Cardiac septum (tissue), 1 donor: ENCODE measurements at places on chromosomes 1 and 21. TPM values are rescaled to one million over a fixed set of nuclear protein-coding genes. Genes with fewer than 3 reads are reported as not detected.
A peak's percentile ranks its signal among the peaks of the same experiment; 100 is the strongest.

Gene CRYAA
- not detected for total RNA-seq

DNA sequence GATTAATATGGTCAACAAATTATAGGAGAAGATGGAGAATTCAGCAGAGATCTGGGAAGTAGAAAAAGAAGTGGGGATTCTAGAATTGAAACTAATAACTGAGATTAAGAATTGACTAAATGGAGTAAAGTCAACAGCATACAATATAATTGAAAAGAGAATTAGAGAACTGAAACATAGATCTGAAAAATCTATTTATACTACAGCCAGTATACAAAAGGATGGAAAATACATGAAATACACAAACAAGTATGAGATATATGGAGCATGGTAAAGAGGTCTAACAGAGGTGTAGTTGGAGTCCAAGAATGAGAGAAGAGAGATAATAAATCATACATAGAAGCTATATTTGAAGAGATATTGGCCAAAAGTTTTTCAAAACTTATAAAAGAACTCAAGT is 235.2 kb downstream of the FGGY start:
- DNase-seq: no peak

DNA sequence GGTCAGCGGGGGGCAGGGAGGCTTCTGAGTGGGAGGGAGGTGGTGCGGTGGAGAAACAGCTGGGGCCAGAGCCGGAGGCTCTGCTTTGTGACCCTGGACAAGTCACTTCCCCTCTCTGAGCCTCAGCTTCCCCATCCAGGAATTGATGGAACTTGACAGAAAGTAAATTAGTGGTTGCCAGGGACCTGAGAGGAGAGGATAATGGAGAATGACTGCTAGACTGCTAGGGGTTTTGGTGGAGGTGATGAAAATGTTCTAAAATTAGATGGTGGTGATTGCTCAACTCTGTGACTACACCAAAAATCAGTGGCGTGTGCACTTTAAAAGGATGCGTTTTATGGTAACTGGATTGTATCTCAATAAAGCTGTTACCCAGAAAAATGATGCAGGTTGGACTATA is 100.9 kb downstream of the ARHGEF10L start:
- no peak for DNase-seq

- DNase-seq: no peak
Observed at GRCh38 chr1:104733866-104734265, 984.2 kb downstream of the AMY1C start.

GRCh38 chr1:114648503-114648902 is 21.3 kb downstream of the DENND2C start:
- DNase-seq: no peak

DNA sequence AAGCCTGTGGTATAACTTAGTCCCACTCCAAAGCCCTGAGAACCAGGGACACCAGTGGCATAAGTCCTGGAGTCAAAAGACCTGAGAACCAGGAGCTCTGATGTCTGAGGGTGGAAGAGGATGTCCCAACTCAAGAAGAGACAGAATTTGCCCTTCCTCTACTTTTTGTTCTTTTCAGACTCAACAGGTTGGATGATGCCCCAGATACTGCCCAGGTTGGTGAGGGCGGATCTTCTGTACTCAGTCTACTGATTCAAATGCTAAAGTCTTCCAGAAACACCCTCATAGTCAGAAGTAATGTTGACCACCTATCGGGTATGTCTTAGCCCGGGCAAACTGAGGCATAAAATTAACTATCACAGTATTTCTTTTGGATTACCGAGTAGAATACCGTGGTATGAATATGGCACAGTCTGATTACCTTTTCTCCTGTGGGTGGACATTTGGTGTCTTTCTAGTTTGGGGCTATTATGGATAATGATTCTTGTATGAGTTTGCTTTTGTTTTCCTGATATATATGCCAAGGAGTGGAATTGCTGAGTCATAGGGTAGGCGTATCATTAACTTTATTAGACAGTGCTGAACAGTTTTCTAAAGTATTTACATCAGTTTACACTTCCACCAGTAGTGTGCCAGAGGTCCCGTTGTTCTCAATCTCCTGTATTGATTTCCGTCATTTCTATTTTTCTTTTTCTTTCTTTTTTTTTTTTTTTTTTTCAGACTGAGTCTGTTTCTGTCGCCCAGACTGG is 3.2 kb upstream of the CHAF1B start:
- no peak for DNase-seq

- peak; percentile 77 for DNase-seq
Observed at GRCh38 chr1:167555971-167556714, 2.6 kb upstream of the CREG1 start.

Gene TNFRSF18
- total RNA-seq: 0.19 TPM

- DNase-seq: no peak
Observed at GRCh38 chr1:215612391-215612790, 45.3 kb downstream of the KCTD3 start.

Gene GREM2
- total RNA-seq: not detected

- DNase-seq: no peak
Observed at GRCh38 chr1:171984850-171985485, 143.7 kb downstream of the DNM3 start.

Gene OR10Z1
- not detected for total RNA-seq

Gene RNU1-2
- total RNA-seq: 6,195 TPM

Gene ANKRD45
- total RNA-seq: 0.32 TPM

DNA sequence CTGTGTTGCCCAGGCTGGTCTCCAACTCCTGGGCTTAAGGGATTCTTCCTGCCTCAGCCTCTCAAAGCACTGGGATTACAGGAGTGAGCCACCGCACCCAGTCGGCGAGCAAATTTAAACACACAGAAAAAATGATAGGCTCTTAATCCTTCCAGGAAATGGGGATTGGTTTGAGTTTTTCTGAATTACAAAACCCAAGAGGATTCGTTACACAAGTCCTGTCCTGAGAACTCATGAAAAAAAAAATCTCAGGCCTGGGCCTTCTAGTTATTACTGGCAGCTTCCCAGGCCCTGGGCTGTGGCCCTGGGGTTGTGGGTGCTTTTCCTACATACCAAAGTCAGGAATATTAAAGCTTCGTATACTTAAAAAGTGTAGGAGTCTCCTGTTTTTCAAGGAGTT is 6.3 kb upstream of the IFNGR2 start:
- no peak for DNase-seq

Gene LCE1F
- not detected for total RNA-seq

DNA sequence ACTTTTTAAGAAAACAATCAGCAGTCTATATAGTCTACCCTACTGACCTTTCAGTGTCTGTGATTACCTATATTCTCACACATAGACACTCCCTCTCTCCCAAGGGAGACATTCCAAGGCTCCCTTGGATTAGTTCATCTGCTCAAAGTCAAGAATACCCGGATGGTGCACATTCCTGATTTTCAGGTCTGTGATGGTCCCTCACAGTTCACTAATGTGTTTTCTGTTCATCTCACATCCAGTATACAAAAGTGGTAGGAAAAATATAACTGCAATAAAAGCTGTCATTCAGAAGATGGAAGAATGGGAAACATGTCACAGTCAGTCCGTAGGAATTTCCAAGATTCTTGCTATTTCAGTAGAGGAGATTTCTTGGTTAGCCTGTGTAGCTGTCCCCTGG is 224.1 kb upstream of the CACYBP start:
- DNase-seq: no peak

DNA sequence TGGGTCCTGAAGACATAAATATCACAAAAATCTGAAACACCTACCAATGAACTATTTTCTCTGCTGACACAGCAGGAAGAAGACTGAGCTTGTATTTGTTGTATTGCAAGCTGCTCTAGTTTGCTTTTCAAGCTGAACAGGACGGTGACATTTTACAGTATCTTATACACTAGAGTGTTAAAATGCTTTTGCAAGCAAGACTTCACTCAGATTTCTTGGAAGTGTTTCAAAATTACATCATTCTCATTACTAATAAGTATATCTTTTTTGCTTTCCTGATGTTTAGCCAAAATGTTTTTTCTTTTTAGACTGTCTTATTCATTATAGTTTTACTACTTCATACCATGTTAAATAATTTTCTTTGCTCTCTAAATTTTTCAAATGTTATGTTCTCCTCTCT is 427.1 kb upstream of the CXADR start:
- DNase-seq: no peak

DNA sequence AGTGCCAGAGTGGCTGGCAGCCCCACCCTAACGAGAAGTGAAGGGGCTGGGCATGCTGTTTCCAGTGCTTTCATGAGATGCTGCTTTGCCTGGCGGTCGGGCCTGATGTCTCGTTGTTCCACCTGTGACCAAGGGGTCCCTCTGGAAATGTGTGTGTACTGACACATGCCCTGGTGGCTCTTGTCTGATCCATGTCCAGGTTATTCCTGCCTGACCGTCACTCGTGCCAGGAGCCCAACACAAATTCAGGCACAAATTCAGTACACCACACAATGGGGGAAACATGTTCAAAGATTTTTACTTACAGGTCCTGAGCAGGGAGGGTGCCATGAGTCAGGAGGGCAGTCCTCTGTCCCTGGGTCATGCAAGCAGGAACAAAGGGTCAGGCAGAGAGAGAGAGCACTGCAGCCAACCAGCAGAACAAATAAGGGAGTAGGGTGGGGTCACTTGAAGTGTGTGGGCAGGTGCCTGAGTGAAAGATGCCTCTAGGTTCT is 76.3 kb downstream of the ADARB1 start:
- peak; percentile 50 for DNase-seq

DNA sequence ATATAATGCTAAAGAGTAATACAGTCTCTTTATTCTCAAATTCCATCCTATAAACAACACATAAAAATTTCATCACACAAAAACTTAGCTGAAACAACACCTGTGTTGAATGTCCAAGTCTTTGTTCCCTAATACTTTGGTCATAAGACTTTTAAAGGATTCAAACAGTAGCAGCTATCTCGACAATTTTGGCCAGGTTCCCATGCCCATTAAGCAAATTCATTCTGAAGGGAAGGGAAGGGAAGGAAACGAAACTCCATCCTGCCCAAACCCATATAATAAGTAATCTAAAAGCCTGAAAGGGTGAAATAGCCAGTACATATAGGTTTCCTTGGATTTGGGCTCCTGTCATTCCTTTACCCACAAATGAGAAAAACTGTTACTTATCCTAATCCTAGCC is 7.5 kb downstream of the IVNS1ABP start:
- DNase-seq: no peak

DNA sequence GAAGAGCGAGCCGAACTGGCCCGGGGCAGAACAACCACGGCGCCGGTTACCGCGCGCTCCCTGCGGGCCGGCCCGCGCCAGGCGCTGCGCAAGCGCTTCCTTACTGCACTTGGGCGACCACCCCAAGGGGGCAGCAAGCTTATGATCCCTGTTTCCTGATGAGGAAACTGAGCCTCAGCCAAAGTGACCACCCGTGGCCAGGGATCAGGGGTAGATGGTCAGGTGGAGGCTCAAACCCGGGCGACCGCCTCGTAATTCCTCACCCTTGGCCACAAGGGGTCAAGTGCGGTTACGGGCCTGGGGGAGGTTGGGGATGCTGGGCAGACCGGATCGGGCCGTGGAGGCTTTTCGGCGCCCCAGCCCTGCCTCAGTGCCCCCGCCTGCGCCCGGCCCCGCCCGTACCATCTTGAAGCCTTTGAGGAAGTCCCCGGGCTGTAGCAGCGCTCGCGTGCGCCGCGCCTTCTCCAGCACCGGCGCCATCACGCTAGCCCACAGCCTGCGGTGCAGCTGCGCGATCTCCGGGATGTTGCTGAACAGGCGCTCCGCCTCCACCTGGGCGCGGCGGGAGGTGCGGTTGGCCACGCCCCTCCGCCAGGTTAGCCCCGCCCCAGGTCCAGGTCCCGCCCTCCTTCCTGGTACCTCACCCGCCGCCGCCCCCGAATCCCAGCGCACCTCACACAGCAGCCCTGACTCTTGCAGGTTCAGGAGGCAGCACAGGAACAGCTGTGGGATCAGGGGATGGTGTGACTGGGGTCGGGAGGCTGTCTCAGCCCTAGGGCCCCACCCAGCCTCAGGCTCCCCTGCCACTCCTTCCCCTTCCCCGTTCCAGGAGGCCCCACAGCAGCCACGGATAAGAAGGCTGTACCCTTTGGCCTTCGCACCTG is 5.4 kb upstream of the TNFRSF25 start:
- DNase-seq: no peak

Gene FCRL2
- not detected for total RNA-seq

Gene FAM72C
- total RNA-seq: not detected

DNA sequence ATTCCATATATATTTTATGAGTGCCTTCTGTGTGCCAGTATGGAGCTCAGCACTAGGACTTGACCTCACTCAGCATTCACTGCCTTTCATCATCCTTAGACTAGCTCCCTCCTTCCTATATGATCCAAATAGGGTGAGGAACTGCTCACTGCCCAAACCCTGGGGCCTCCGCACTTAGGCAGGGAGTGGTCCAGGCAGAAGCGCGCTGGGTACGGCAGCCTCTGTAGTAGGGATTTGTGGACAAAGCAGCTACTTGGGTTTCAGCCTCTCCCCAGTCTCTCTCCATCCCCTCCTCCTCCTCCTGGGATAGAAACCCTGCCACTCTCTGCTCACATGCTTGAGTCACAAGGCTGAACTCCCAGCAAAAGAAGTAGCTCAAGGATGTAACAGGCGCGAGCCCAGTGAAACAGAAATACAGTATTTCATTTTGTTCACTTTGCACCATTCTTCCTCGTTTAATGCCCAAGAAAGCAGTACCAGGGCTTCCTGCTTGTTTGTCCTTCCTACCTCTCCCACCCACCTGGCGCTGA is 32.9 kb downstream of the PLEKHA6 start:
- DNase-seq: no peak

Gene CD52
- 4.6 TPM for total RNA-seq
